GM12892 (cell line): ENCODE measurements at places on chromosomes 6 and 20.

GRCh38 chr6:151876122-151876521 lies 68.6 kb downstream of the ESR1 start:
- no peak for DNase-seq

DNA sequence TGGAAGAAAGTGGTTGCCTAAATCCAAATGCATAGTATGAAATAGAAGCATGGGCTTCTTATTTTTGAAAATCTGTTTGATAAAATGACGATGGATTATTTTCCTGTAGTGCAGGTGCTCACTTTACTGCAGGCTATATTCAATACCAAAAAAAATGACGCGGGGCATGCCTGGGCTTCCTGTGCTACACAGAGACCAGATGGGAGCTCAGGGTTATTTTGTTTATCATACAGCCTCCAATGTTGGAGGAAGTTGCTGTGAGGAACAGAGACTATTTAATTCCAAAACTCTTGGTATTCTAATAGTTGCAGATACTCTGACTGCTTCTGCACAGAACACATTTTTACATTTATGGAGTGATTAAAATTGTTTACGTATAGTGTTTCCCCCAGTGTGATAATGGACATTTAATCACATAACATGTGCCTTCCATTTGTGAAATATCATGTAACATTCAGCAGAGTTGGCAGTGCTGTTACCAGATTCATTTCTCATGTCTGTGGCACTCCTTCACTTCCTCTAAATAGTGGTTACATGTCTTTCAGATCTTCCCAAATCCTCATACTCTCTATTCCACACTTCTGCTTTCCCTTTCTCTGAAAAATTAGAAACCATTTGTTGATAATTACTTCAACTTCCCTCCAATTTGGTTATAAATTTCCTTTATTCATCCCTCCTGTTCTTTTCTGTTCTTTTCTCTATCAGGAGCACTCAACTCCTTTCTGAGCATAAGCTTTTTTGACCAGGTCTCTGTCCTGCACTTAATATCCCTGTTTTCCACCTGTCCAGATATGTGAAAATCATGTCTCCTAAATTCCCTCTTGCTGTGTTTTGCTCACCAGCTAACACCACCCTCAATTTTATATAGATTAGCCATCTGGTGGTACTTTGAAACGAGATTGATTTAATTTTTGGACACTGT lies 121.6 kb downstream of the ADGRB3 start:
- no peak for DNase-seq

DNA sequence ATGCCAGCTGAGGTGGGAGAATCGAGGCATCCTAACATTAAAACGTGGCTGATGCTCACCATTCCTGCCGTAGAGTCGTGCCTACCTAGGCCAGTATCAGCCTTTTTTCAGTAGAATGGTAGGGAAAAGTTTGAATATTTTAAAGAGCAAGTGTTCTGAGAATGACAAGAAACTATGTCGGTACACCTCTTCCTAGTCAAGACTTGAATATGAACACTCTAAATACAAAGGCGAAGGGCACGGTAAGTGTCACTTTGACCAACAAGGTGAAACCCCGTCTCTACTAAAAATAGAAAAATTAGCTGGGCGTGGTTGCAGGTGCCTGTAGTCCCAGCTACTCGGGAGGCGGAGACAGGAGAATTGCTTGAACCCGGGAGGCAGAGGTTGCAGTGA lies 1.0 kb downstream of the GINM1 start:
- no peak for DNase-seq

DNA sequence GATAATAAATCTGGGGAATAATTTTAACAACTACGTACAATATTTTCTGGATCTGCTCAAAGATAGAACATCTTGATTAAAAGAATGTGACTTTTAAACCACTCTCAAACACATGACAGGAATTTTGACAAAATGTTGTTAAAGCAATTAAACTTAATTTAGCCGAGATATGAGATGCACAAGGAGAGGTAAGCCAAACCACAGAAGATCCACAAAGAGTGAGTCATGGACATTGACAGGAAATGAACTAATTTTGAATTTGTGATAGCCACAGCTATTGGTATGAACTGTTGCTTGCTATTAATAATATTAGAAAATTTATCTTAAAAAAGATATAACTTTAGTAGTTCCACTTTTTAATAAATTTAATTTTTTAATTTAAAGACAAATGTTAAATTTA lies 27.8 kb upstream of the VGLL2 start:
- DNase-seq = no peak

- DNase-seq = no peak
Observed at GRCh38 chr6:26000366-26001144, 38.0 kb downstream of the TRIM38 start.

GRCh38 chr20:57736738-57737347 lies 27.0 kb upstream of the PMEPA1 start:
- no peak for DNase-seq

DNA sequence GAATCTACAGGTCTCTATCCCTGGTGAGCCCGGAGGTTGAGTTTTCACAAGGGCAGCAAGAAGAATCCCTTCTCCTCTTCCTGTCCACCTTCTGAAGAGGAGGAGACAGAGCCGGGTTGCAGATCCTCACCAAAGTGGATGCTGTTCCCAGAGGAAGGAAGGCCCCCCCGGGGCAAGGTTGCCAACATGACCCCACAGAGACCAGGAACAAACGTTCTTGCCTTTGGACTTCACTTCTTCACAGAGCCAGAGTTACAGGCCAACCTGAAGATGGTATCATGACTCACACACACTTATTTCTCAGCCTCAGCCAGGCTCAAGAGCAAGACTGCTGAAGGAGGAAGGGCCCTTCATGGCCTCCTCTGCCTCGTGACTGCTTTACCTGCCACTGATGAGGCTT lies 384.3 kb downstream of the CD83 start:
- DNase-seq = no peak

DNA sequence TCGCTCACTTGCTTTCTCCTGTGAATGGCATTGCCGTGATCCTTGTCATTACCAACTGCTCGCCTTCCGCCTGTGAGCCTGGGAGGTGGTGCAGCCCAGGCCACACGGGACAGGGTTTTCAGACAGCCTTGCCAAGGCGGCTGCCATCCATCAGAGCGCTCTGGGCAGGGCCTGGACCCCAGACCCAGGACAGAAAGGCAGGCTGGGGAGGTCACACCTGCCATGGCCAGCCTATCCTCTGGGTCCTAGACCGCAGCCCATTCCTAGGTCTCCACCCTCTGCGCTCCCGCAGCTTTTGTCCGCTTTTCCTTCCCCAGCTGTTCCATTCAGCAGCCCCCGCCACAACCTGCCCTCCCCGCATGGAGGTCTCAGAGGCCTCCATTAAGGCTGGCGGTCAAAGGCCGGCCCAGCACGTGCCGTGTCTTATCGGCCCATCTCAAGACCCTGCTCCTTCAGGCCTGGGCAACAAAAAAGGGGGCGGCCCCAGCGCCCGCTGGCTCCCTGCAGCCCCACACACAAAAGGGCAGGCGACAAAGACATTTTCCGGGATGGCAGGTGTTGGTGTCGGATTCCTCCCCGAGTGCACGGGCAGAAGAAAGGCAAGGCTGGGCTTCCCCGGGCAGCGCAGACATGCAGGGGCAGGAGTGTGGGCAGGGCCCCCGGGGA lies 28.1 kb downstream of the INSM1 start:
- no peak for DNase-seq

DNA sequence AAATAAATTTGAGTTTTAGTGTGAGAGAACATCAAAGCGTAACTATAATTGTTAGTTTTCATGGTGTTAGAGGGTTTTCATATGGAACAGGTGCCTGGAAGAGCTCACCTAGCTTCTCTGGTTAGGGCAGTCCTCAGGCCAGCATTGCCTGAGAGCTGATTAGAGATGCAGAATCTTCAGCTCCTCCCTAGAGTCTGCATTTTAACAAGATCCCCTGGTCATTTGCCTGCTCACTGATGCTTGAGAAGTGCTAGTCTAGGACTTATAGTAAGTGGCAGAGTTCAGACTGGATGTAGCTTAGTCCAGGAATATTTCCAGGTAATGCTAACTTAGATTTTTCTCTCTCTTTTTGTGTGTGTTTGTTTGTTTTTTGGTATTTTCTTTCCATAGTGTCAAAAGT lies 21.7 kb upstream of the SMIM26 start:
- DNase-seq = no peak

DNA sequence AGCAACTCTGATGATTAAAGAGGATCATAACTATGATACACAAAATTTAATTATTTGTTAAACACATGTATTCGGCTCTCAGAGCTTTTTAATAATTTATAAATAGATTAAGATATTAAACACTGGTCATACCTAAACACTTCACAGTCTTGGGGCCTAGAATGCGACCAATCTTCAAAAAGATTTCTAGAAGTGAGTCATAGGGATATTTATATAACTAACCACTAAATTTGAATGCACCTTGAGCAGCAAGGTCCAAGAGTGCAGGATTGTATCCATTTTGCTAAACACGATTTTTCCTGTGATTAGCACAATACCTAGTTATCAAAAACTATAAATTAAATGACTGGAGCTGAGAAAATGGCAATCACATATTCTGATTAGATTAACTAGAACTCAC lies 709.3 kb downstream of the EPHA7 start:
- no peak for DNase-seq

DNA sequence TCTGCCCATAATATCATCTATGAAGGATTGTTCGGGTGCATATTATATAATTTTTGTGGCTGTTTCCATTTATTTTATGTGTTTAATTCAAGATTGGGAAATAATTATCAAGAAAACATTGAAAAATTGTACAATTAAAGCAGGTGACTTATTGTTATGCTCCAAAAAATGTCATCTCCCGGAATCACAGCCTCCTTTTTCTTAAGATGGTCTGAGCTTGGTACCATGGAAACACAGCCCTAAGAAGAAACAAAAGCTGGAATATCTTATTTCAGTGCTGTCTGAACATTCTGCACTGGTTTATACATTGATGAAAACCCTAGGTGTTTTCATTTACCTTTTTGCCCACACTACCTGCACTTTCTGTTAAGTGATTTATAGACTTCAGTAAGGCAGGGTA lies 367.2 kb downstream of the ARHGAP18 start:
- DNase-seq = no peak

- no peak for DNase-seq
Observed at GRCh38 chr6:36350082-36350481, 13.4 kb upstream of the BNIP5 start.

- no peak for DNase-seq
Observed at GRCh38 chr20:9059931-9060330, 9.0 kb upstream of the PLCB4 start.

DNA sequence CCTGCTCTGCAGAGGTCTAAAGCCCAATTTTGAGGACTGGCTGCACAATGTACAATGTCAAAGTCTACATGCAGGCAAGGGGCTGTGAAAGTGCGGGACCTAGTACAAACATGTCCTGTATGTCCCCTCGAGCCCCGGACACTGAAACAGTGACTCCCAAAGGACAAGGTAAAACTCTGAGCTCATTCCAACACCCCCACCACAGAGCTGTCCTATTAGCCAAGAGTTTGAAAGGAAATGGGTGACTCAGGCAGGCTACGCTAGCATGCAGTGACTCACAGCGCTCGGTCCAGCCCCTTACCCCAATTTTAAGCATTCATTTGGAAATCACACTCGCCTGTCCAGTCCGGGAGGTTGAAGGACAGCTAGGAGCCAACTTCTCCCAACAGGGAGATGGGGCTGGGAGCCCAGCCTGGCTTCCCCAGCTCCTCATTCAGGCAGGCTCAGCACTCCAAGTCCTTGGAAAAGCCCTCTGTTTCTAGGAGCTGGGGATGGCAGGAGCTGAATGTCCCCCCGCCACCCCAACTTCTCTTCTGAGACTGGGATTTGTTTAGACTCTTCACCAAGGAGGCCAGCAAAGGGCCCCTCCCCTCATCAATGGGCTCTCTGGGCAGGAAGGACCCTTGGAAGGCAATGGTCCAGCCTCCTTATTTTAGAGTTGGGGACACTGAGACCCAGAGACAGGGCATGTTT lies 3.9 kb downstream of the SDC4 start:
- DNase-seq = no peak

GRCh38 chr6:105983763-105984162 lies 102.4 kb upstream of the PRDM1 start:
- no peak for DNase-seq

GRCh38 chr6:29602564-29603361 lies 17.8 kb downstream of the OR2H2 start:
- no peak for DNase-seq

- DNase-seq = no peak
Observed at GRCh38 chr6:22357724-22358189, 60.9 kb upstream of the PRL start.

DNA sequence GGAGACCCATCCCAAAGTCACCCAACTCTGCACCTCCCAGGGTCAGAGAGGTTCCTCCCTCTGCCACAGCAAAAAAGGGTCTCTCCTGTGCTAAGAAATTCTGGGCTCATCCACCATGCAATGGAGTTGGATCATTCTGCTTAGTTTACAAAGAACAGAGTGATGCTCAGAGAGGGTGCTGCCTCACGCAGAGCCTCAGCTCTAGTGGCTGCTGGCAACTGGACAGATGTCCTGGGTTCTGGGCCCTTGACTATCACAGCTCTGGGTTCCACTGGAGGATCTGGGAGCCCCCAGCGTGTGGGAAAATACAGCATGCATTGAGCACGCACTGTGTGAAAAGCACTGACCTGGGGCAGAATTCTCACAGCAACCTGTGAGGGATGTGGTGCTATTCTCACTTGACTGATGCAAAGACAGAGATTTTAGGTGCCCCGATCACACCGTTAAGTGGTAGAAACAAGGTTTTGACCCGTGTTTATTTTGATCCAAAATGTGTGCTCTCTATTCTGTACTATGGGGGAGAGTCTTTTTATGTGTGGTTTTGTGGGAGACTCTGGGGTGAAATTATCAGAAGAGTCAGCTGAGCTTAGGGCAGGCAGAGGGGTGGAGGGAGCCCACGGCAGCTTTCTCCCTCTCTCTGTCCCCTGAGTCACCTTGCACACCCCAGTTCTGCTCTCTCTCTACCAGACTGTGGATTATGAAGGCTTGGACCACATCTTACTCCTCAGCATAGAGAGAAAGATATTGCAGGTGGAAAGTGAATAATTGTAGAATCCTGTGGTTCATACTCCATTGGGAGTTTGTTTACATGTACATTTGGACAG lies 19.9 kb downstream of the TREML4 start:
- DNase-seq = no peak

DNA sequence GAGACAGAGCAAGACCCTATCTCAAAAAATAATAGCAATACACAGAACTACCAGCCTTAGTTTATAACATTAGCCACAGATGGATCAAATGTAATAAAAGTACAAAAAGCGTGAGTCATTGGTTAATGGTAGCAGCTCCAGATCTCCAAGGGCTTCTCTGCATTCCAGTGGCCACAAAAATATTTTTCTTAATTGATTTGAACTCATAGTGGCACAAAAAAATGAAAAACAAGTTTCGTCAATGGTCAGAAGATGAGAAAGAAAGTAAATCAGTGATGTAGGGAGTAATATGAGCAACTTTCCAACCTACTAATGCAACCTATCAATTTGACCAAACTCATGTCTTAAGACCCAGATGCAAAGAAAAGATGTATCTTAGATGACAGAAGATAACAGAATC lies 79.6 kb downstream of the CEP57L1 start:
- DNase-seq = no peak

DNA sequence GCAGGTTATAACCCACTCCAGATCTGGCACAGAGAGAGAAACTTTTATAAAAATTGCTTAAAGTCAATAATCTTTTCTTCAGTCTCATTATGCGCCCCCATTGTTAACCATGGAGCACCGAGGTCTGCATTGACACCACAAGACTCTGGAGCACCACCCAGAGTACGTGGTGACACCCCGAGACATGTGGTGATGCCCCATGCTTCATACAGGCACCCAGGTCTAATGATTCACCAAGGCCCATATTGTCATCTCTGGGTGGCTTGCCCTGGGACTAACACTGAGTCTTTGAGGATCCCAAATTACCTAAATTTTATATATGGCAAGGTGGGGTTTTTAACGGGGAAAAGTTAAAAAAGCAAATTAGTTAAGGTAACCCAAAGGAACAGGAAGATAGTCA lies 31.1 kb downstream of the CD109 start:
- no peak for DNase-seq

- DNase-seq = no peak
Observed at GRCh38 chr6:89895276-89895874, 1.1 kb downstream of the GJA10 start.
